ENCODE measurements at places on chromosomes 4 and X.

GRCh38 chr4:7862561-7863192, 77.0 kb downstream of the AFAP1 start:
- DNase-seq, result no peak

DNA sequence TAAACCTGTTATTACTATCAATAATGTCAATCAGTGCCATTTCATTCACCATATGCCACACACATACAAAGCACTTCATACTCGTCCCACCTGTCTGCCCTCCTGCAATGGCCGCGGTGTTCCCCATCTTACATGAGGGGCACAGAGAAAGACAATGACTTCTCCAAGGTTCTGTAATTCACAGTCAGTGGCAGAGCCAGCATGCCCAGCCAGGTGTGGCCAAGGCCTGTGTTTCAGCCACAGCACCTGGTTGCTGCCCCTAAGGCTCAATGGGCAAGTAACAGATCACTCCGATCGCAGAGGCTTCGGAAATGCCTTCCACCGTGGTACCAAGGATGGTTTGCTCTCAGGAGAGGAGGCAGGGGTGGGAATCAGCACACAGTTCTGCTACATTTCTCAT, 10.9 kb downstream of the AFAP1 start:
- DNase-seq, result no peak

GRCh38 chr4:25310066-25310802, 2.3 kb upstream of the ZCCHC4 start:
- no peak for DNase-seq

- DNase-seq, result no peak
Observed at GRCh38 chr4:24979554-24979953, 51.2 kb downstream of the LGI2 start.

- DNase-seq, result no peak
Observed at GRCh38 chr4:152357206-152357605, 178.7 kb downstream of the FBXW7 start.

DNA sequence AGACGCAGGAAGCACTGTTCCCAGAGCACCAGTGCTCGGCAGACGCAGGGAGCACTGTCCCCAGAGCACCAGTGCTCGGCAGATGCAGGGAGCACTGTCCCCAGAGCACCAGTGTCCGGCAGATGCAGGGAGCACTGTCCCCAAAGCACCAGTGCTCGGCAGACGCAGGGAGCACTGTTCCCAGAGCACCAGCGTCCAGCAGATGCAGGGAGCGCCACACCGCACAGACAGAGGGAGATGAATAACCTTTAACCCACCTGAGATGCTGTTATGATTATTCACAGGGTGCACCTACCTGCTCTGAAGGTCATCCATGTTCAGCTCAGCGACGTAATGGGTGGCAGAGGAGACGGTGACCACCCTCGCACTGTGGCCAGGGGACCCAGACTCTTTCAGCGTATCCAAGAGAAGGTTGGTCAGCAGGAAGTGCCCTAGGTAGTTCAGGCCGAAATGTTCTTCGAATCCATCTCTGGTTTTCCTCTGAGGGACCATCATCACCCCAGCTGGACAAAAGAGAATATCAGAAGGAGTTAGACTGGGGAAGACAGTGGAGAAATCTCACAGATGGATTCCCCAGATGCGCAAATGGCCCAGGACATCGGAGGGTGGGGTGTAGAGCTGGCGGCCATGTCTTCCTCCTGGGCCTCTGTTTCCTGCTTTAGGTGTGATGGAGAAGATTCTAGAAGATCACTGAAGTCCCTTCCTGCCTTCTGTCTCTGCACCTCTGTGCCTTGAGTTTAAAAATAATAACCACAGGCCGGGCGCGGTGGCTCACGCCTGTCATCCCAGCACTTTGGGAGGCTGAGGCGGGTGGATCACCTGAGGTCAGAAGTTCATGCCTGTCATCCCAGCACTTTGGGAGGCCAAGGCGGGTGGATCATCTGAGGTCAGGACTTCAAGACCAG, 234.1 kb downstream of the DHRSX start:
- no peak for DNase-seq

GRCh38 chr4:153573881-153574802, 108.0 kb downstream of the TMEM131L start:
- DNase-seq, result peak; percentile 76

DNA sequence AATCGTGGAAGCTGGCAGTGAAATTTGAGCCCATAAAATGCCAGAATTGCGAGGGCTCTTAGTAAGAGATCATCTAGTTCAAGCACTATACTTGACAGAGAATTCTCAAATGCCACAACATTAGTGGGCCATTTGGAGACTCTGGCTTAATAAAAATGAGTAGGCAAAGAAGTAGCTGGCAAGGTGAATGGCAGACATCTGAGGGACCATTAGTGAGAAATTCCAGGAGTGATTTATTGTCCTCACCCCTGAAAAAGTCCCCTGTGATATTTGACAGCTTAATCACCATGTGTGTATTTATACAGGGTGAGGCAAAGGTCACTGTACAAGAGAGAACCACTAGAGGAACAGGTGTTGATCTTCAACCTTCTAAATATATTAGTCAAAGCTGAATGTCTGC, 207.5 kb downstream of the CHRDL1 start:
- DNase-seq, result no peak

DNA sequence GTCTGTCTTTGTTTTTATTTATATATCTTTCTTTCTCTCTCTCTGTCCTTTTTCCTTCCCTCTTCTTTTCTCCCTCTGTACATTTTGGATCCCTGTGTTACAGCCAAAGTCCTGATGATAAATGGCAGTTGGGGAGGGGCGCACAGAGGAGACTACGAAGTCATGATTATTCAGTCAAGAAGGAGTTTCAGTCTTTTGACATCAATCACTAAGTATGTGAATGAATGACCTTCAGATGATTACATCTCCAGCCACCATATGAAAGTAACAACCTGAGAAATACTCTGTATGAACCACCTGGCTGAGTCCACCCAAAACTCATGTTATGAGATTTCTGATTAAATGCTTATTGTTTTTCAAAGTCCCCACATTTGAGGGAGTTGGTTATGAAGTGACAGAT, 45.0 kb downstream of the UGT2B7 start:
- no peak for DNase-seq

DNA sequence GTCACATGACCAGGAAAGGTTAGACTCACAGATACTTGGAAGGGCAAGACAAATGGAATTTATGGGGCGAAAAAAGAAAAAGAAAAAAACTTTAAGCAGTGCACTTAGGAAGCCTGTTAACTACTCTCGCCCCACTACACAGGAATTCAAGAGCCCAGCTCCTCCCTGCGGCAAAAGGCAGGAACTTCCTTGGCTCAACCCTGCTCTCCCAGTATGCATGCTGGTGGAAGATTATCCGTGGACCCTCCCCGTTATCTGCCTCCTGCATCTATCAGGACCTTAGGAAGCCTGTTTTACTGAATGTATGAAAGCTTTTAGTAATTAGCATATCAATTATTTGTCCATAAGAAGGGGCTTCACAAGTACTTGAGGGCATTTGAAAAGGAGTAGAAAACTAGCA, 40.1 kb upstream of the RPA4 start:
- no peak for DNase-seq

- no peak for DNase-seq
Observed at GRCh38 chr4:102596532-102596931, 95.4 kb downstream of the NFKB1 start.

DNA sequence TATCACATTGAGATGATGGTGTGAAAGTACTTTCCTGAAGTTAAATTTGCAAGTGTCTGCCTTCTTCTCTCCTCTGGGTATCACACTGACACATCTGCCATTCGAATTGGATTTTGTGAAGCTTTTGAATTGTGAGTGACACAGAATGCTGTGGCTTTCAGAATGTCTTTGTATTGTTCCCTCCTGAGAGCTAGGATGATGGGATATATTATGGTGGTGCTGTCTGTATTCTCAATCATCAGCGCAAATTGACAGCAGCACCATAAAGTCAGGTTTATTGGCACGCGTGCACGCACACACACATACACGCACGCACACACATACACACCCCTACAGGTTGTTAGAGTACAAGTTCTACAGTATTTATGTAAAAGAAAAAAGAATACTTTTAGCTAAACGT, 143.3 kb downstream of the AWAT2 start:
- no peak for DNase-seq

- DNase-seq, result no peak
Observed at GRCh38 chr4:98352940-98353339, 91.8 kb downstream of the RAP1GDS1 start.

- DNase-seq, result no peak
Observed at GRCh38 chr4:35730414-35730813, 513.9 kb downstream of the ARAP2 start.
